ENCODE measurements at places on chromosomes 3 and 15.

DNA sequence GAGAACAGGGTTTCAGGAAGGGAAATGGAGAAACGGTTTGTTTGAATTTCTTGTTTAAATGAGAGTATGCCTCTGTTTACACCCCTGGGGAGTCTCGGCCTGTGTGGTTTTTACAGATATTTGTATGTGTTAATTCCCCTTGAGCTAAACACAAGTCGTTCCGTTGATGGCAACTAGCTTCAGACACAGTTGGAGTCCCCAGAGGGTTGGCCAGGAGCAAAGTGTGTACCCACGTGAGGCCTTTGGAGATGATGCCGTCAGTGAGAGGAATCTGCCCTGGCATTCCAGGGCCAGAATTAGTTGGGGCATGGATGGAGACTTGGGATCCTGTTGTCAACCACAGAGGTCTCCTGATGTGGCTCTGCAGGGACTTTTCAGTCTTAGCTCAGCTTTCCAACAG lies 44.0 kb downstream of the CEMIP start:
- no peak for DNase-seq

DNA sequence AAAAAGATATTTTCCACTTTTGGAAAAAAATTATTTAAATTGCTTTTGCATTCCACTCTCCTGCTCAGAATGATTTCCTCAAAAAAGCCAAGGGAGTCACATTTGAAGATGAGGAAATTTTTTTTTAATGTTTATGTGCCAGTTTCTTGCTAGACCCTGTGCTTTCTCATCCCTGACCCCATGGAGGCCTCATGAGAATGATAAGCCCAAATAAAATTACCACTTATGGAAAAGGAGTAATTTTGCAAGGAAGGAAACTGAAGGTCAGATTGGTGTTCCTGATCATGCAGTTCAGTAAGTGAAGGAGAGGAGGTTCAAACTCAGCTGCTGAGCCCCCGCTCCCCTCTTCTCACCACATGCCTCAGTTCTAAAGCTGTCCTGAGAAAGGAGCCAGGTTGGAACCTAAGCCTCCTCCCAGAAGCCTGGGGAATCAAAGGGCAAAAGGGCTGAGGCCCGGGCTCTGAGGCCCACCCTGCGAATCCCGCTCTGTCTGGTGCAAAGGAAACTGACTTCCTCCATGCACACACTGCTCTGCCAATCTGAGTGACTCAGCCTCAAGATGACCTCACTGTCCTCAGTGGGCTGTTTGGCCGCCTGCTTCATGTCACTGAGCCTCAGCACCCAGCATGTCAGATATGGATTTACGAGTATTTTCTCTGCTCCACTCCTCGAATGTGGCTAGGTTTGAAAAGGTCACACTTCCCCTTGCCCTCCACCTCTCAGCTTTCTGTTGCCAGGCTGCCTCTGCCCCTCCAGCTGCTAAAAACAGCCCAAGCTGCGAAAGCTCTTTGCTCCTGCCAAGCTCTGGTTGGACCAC lies 56.9 kb upstream of the FLNB start:
- DNase-seq, result no peak

GRCh38 chr15:62985768-62986167 lies 56.8 kb upstream of the TPM1 start:
- no peak for DNase-seq

DNA sequence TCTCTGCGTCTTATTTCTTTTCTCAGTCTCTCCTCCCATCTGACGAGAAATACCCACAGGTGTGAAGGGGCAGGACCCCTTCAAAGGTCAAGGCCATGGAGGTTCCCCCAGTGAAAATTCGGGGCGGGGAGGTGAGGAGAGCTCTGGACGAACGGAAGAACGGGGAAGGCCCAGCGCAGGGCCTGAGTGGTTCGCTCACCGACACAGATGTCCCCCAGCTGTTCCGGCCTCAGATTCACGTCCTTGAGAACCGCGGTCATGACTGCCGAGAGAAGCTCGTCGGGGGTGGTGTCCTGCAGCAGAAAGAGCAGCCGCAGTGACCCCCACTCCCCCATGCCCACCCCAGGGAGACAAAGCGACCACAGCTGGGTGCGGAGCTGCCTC lies 542 bp downstream of the ACAA1 start:
- no peak for DNase-seq

- no peak for DNase-seq
These were observed 564 bp upstream of the GRM7 start for GRCh38 chr3:6860149-6860953.

GRCh38 chr15:78108300-78109084 lies 16.1 kb downstream of the SH2D7 start:
- DNase-seq, result peak; percentile 66

DNA sequence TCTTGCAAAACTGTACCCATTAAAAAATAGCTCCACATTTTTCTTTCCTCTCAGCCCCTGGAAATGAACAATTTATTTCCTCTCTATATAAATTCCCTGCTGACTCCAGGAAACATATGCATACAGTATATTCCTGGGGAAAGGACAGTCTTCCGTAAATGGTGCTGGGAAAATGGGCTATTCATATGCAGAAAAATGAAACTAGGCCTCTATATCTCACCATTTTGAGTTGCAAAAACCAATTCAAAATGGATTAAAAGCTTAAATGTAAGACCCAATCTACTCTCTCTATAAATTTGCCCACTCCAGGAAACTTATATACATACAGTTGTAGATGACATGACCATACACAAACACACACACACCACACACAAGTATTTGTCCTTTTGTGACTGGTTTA lies 85.9 kb upstream of the GPR149 start:
- DNase-seq, result no peak

- DNase-seq, result no peak
These were observed 5.5 kb upstream of the RNF111 start for GRCh38 chr15:58981808-58982475.

- DNase-seq, result no peak
These were observed 30.1 kb upstream of the IP6K2 start for GRCh38 chr3:48747015-48747615.

DNA sequence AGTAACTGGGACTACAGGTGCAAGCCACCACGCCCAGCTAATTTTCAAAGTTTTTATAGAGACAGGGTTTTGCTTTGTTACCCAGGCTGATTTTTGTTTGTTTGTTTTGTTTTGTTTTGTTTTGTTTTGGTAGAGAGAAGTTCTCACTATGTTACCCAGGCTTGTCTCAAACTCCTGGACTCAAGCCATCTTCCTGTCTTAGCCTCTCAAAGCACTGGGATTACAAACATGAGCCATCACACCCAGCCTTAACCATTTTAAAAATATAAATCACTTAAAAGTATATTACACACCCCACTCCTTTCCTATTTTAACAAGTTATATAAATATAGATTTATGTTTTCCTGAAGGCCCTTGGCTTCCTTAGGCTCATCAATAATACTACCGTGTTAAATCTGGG lies 6.5 kb upstream of the DYNC1LI1 start:
- DNase-seq, result no peak

DNA sequence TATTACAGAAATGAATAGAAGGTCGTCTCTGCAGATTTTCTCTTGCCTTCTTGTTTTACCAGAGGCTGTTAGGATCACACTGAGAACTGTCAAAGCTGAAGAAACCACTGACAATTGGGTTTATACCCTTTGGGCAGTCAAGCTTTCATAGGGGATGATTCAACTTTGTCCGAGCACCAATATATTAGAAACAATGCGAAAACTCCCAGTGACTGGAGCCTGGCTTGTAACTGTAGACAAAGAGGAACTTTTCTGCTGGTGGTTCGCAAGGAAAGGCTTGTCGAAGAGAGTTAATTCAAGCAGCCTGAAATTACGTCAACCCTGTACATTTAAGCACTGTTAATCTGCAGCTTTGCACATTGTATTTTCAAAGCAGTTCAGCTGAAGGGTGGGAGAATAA lies 193.2 kb upstream of the ZNF385D start:
- no peak for DNase-seq

GRCh38 chr15:41921167-41921566 lies 27.3 kb upstream of the SPTBN5 start:
- no peak for DNase-seq

GRCh38 chr15:51253366-51253765 lies 85.0 kb downstream of the CYP19A1 start:
- no peak for DNase-seq

DNA sequence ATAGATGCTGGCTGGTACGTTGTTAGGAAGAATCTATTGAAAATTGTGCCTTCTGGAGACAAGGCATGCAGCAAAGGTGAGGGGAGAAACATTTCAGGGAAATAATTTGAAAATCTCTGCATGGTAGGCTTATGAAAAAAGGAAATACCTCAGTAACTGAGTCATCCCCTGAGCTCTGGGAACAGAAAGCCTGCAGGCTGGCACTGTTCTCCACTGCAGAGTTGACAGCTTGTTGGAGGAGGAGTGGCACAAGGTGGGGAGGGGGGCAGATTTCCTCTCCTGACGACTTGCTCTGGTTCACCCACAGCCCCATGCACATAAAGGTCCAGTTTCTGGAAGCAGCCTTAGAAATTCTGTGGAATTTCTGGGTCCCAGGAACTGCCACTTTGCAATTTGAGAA lies 179.4 kb downstream of the ABHD5 start:
- DNase-seq, result no peak

DNA sequence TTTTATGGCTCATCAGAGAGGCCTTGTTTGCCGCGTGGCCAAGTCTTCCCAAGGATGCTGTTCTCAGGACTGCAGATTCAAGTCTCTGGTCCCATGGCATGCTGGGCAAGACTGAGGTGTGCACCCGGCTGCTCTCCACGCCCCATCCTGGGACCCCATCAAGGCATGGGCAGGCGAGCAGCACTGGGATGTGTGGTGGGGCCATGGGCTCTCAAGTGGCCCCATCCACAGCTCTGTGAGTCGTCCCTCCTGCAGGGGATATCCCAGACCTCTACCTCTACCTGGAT lies 13.1 kb upstream of the GP9 start:
- DNase-seq, result no peak

DNA sequence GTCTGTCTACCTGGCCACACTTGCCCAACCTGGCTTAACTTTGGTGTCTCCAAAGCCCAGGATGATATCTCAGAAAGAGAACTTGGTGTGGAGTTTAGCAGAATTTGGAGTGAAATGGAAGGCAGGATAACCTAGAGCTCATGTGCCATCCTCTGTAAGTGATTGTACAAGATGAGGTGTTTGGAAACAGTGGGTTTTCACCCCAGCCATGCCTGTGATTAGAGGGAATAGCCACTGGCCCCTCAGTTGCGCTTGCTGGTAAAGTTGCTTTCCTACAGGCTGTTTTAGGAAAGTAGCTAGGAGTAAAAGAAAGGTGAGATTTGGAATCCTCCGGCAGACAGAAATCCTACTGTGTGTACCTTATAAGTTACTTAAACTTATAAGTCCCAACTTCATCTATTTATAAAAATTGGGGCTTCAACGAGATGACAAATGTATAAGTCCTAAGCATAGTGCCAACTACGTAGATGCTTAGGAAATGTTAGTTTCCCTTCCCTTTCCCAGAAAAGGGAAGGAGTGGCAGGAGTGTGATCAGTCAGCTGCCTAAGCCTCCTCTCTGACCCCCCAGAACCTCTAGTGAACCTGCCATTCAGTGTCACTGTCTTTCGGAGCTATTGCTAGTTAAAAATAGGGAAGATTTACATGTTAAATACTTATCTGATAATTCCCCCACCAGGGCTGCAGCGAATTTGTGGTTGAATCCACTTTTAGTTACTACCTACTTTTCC lies 13.4 kb upstream of the BMF start:
- no peak for DNase-seq

DNA sequence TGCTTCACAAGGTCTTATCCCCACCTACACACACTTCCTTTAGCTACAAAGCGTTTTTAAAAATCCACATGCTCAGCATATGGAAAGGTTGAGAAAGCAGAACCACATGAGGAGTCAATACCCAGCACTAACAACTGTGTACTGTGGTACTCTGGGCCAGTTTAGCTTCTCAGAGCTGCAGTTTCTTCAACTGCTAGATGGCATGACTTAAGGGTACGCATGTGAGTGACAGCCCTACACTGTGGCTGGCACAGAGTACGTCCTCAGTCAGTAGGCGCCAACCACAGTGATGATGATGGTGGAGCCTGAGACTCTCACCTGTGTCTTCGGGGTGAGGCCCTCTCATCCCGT lies 17.4 kb downstream of the CCDC12 start:
- DNase-seq, result no peak

- no peak for DNase-seq
These were observed 277.1 kb upstream of the CCDC54 start for GRCh38 chr3:107100137-107100536.

GRCh38 chr3:16388850-16389441 lies 123.9 kb downstream of the OXNAD1 start:
- DNase-seq, result no peak

DNA sequence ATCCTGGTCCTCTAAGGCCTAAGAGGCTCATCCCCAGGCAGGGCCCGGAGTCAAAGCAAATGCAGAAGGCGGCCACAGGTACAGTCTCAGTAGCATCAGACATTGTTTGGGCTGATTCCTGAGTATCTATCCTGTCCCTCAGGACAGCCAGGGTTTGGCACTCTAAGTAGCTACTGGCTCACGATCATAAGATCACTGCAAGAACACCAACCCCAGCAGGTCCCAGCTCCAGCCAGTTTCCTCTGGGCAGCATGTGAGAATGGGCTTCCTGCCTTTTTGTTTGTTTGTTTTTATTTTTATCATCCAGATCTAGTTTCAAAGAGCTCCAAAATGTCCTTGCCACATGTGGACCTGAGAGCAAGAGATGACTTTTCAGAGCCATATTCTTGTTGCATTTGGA lies 32.7 kb downstream of the LRRFIP2 start:
- DNase-seq, result no peak

- DNase-seq, result no peak
These were observed 5.9 kb upstream of the KLHL25 start for GRCh38 chr15:85800478-85801123.

- DNase-seq, result no peak
These were observed 232.2 kb downstream of the VPS13C start for GRCh38 chr15:61828008-61828407.

- DNase-seq, result no peak
These were observed 111.7 kb upstream of the CCDC54 start for GRCh38 chr3:107265526-107265925.

DNA sequence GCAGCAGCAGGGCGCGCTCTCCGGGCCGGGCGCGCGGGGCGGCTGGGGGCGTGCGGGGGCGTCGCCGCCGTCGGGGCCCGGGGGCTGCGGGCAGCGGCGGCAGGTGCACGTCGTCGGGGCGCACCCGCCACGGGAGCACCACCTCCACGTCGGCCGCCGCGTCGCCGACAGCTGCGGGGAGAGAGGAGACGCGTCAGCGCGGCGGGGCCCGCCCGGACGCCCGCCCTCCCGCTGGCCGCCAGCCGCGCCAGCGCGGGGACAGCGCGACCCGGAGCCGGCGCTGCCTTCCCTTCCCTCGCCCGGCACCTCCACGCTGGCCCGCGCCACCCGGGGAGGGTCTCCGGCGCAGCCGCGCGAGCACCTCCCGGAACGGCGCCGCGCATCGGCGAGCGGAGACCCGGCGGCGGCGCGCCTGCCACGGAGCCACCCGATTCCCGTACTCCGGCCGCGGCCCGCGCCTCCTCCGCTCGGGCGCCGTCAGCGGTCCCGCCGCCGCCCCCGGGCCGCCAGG lies 481 bp downstream of the ADAMTS17 start:
- no peak for DNase-seq

- no peak for DNase-seq
These were observed 2.9 kb upstream of the PRRT3 start for GRCh38 chr3:9955067-9955502.
